NCI-H774 (cell line): ENCODE measurements at places on chromosomes 11 and 22.

DNA sequence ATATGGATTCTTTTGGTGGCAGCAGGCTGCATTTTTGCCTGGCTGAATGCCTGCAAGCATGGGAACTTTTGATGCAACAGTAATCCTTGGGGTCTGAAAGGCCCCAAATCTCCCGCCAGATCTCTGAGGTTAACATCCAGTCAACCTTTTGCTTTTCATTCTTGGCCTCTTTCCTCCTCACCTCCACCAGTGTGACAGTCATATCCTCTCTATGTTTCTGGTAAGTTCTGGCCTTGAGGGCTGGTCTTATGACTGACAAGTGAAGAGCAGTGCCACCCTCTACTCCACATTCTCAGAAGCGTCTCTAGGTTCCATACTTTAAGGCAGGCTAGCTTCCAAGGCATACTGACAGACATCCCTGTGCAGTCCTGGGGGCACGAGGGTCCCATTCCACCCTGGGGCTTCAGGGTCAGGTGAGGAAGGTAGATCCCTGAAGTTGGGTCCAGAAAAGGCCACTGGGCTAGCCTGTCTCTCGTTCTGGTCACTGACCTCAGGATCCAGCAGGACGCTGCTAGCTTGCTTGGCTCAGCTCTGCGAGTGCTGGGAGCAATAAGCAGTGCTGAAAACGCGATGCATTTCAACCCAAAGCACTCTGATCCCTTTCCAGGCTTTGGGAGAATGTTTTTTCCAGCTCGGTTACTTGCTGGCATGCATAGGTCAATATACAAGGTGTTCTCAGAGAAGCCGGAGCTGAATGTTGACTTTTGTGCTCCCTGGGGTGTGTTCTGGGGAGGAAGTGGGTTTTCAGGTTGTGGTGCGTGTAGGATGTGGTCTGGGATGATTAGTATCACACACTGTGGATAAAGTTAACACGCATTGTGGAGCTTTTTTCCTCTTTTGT lies 75.2 kb downstream of the PTPRJ start:
- no peak for DNase-seq

- DNase-seq, result no peak
Measured at GRCh38 chr11:134597452-134597851, 185.4 kb upstream of the B3GAT1 start.

DNA sequence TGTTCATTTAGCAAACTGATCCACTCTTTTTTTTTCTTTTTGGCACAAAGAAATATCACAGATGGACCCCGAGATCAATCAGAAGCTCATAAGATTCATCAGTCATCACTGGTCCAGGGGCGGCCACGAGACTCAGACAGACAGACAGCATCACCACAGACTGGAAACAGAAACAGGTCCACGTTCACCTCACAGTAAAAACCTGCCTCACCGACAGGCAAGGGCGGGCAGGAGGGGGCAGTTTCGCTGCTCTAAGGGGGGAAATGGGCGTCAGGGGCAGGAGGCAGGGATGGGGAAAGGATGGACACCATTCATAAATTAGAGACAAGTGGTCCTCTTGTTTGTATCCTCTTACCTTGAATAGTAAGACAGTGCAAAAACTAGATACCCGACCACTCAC lies 16.5 kb downstream of the CHST1 start:
- no peak for DNase-seq

DNA sequence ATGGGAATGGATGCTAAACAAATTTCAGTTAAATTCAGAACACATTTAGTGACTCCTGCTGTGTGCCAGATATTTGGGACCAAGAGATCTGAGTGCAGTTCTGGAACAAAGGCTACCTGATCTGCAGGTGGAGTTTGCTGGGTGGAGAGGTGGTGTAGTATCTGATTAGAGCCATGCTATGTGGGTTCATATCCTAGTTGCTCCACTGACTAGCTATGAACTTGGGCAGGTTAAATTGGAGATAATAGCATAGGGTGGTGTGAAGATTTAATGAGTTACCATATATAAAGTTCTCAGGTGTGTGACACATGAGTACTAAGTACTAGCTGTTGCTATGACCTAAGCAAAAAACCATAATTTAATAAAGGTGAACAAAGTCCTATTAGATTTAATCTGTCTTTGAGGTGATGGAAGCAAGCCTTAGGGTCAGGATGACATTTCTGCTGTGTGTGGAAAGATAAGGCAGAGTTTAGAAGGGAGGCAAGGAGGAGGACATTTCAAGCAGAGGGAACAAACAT lies 2.1 kb downstream of the ENDOD1 start:
- DNase-seq, result no peak

DNA sequence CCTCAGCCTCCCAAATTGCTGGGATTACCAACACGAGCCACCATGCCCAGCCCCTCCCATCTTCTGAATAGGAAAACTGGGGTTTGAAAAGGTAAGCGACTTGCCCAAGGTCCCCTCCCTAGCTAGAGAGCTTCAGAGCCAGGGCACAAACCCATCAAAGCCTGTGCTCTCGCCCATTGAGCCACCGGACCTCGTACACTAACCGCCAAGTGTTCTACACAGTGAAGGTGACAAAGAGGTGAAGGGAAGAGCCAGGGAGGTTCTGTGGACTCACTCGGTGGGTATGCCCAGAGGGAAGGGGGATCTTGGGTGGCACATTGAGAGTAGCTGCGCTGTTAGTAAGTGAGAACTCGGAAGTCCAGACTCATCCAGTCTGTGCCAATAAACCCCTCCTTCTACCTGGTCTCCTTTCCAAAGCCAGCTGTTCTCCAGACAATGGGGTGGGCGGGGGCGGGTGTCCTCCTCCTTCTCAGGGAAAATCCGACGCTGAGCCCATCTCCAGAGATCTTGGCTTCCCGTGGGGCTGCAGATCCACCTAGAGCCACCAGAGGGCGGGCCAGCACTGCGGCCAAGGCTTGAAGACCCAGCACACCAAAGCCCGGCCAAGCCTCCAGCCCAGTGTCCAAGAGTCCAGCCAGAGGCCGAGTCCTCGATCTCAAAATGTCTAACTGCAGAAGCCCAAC lies 3.2 kb upstream of the RTN4RL2 start:
- DNase-seq, result peak; percentile 36

DNA sequence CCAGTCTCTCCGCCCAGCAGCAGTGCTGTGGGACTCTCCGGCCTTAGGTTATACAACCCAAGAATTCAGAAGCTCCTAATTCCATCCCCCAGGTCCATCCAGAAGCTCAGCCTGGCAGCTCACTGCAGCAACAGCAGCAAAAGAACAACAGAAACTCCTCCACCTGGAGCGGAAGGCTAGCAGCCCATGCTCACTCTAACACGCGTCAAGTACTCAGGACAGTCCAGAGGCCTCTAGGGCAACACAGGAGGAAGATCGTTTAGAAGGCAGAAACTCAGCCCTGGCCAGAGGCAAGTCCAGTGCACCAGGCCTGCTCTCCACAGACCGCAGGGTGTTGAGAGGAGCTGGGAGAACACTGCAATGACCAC lies 17.1 kb downstream of the PLA2G6 start:
- no peak for DNase-seq

- DNase-seq, result no peak
Measured at GRCh38 chr11:78311702-78312371, 105.8 kb downstream of the GAB2 start.

DNA sequence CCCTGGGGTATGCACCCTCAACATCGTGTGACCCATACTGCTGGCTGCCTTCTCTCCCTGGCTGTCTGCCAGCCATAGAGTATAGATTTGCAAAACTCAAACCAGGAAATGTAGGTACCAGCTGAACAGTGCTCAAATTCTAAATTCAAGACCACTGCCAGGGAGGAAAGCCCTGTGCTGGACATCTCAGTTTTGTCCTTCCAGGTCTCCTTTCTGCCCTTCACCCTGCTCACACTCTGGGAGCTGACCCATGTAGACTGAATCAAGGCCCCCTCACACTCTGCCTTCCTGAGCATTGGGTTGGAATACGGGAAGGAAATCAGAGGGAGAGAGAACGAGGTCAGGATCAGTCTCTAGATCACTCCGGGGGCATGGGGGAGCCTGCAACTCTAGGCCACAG lies 12.4 kb upstream of the DRD2 start:
- no peak for DNase-seq

DNA sequence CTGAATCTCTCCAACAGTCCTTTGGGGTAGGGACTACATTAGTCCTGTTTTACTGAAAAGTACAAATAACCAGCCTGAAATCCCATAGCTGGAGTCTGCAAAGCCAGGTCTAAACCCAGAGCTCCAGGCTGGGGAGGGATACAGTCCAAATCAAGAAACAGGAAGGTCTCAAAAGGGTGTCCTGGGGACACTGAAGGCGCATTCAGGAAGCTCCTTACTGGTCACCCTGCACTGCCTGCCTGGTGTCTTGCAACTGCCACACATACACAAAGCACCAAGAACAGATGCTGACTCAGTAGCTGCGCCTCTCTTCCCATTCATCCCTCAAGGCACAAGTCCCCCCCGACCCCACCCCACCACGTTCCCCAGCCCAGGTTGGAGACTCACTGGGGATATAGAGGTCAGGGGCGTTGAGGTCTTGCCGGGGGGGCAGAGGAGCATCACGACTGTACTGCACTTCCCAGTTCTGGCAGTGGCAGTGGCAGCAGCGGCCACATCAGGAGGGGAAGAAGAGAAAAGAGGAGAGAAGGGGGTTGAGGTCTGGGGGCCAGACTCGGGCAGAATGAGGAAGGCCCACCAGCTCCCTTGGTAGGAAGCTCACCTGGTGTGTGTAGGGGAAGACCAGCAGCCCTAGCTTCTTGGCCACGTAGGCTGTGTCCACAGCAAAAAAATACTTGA lies 1.6 kb downstream of the YIF1A start:
- no peak for DNase-seq

GRCh38 chr11:11450744-11451362 lies 97.8 kb upstream of the CSNK2A3 start:
- DNase-seq, result no peak

DNA sequence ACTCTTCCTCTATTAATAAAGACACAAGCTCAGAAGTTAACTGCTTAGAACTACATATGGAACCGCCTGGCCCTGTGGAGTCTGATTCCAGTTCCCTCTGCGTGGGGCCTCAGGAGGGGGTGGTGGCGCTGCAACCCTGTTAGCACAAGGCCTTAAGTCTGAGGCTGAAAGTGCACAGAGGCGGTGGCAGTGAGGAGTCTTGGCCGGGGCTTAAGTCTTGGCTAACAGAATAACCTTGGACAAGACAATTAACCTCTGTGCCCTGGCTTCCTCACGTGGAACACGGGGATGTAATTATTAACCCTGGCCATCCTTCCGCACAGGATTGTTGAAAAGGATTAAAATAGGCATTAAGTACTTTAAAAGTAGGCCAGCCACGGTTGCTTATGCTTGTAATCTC lies 191.5 kb downstream of the CEP164 start:
- no peak for DNase-seq

GRCh38 chr11:109147726-109148125 lies 274.3 kb upstream of the C11orf87 start:
- no peak for DNase-seq

- no peak for DNase-seq
Measured at GRCh38 chr22:17237038-17237668, 17.9 kb upstream of the ADA2 start.

GRCh38 chr11:112113539-112114457 lies 27.1 kb downstream of the SDHD start:
- peak; percentile 59 for DNase-seq

DNA sequence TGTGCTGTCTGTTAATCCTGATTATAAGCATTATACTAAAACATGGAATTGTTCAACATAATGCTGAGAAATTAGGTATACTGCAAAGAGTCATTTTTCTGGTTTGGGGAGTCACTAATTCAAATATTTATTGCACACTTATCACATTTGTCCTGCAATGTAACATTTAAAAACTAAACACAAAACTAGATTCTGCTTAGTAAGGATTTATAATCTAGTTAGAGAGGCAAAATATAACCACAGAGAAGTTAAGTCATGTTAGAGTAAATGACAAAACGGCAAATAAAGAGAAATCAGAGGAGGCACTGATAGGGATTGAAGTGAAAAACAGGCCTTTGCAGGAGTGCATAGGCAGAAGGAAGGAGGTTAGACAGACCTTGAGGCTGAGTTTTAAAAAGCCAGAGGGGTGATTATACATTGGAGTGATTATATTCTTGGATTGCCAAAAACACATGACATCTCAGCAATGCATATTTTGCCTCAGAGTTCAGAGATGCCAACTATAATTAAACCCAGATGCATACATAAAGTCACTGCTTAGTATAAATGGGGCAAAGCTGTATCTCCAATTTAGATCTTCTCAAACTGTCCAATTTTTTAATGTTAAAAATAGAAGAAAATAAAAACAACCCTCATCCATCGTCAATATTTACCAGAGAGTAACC lies 49.7 kb downstream of the CCDC34 start:
- no peak for DNase-seq
